ENCODE measurements at places on chromosomes 5 and 9. TPM values are rescaled to one million over a fixed set of nuclear protein-coding genes. Genes with fewer than 3 reads are reported as not detected.

DNA sequence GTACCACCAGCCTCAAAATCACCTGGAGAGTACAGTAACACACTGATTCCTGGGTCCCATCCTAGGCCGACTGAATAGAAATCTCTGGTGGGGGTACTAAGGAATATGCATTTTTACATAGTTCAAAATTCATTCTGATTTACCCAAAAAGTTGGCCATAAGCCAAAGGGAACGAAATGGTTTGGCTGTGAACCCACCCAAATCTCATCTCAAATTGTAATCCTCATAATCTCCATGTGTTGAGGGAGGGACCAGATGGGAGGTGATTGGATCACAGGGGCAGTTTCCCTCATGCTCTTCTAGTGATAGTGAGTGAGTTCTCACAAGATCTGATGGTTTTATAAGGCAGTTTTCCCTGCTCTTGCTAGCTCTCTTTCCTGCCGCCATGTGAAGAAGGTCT is 31.1 kb downstream of the MEGF9 start:
- H3K36me3 ChIP-seq = no peaks in the 10 kb centered on the region
- no peak for ATAC-seq

- H3K4me3 ChIP-seq = no peak overlapping the region
- H3K27ac ChIP-seq = peak overlapping the region; percentile 6
- H3K27me3 ChIP-seq = no peaks in the 10 kb centered on the region
- H3K36me3 ChIP-seq = no peaks in the 10 kb centered on the region
Measured at GRCh38 chr9:70485273-70485858, 70.9 kb upstream of the KLF9 start.

PLEKHG4B gene
- total RNA-seq = not detected

DNA sequence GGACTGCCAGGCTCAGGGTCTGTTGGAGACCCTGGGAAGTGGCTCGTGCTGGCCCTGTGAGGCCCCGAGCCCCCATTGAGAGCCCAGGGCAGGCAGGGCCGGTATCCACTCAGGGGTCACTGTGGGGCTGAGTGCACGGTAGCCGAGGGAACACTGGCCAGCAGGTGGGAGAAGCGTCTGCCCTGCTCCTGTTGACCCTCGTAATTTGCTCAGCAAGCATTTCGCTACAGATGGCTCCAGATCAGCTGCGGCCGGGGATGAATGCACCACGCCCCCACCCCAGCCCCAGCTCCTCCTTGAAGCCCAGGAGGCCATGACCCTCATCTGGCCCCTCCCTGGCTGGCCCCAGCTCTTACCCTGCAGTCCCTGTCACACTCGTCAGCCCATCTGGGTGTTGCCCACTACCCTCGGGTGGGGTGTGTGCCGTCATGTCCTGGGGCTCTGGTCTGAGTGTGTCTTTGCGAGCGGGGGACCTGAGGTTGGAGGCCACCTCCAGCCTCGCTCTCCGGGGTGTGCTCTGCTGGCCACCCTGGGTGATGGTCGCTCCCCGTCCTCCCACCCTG is 6.1 kb upstream of the NRARP start:
- no peak overlapping the region for H3K4me3 ChIP-seq
- H3K27me3 ChIP-seq = peaks cover 76% of the 10 kb centered on the region
- H3K27ac ChIP-seq = no peak overlapping the region
- H3K36me3 ChIP-seq = no peaks in the 10 kb centered on the region

WDR5 gene
- total RNA-seq = 16.4 TPM

IER5L gene
- total RNA-seq = 7.4 TPM

GHR gene
- total RNA-seq = 6.8 TPM

DNA sequence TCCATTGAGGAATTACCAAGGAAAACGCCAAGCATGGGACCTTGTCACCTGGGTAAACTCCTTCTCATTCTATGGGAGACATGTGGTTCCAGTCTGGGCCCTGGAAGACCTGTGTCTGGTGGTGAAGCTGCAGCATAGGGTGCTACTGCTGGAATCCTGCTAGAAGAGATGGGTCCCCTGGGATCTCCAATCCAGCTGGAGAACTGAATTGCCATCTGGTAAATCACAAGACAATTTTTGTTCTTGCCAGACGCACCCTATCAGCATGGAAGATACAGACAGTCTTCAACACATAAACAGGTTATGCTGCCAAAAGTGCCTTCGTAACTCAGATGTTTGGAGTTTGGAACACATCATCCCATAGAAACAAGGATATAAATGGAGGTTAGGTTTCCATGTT is 424.0 kb upstream of the BRINP1 start:
- H3K27me3 ChIP-seq = no peaks in the 10 kb centered on the region
- no peak for ATAC-seq
- H3K27ac ChIP-seq = no peak overlapping the region
- H3K4me3 ChIP-seq = no peak overlapping the region
- no peaks in the 10 kb centered on the region for H3K36me3 ChIP-seq

DNA sequence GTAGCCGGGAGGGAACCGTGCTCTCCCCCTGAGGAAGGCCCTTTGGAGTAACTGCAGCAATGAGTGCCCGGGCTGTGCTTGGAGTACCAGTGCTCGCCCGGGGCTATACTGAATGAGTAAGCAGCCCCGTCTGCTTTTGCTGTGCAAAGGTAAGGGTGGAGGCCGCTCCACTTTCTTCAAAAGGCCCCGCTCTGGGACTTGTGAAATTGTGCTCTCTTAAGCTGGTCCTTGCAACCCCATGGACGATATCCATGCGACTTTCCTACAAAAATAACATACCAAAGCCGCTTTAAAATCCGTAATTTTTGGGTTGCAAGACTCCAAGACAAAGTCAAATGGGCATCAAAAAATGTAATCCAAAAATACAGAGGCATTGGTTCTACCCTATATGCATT is 578 bp upstream of the TNFAIP8 start:
- peak overlapping the region; percentile 57 for H3K4me3 ChIP-seq
- H3K4me1 ChIP-seq = no peaks in the 10 kb centered on the region
- ATAC-seq = no peak
- no peaks in the 10 kb centered on the region for H3K36me3 ChIP-seq
- H3K27ac ChIP-seq = peak overlapping the region; percentile 84

- no peaks in the 10 kb centered on the region for H3K4me1 ChIP-seq
- no peaks in the 10 kb centered on the region for H3K36me3 ChIP-seq
- H3K27me3 ChIP-seq = no peaks in the 10 kb centered on the region
- no peak overlapping the region for H3K27ac ChIP-seq
- H3K4me3 ChIP-seq = no peak overlapping the region
- ATAC-seq = peak; percentile 19
Measured at GRCh38 chr5:38707352-38708210, 138.2 kb upstream of the OSMR start.

DNA sequence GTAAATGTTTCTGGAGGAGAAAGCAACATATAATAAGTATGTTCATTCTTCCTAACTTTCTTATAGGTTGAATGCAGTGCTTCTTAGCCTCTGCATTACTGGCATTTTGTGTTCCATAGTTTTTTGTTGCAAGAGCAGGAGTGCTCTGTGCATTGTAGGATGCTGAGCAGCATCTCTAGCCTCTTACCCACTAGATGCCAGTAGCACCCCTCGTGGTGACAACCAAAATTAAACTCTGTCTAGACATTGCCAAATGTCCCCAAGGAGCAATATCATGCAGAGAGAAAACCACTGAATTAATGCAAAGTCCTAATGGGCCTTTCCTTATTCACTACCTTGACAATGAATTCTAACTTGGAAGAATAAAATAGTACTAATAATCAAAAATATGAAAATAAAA is 147.0 kb downstream of the GLIS3 start:
- no peak for ATAC-seq
- H3K27ac ChIP-seq = no peak overlapping the region
- no peak overlapping the region for H3K4me3 ChIP-seq
- H3K36me3 ChIP-seq = no peaks in the 10 kb centered on the region

DNA sequence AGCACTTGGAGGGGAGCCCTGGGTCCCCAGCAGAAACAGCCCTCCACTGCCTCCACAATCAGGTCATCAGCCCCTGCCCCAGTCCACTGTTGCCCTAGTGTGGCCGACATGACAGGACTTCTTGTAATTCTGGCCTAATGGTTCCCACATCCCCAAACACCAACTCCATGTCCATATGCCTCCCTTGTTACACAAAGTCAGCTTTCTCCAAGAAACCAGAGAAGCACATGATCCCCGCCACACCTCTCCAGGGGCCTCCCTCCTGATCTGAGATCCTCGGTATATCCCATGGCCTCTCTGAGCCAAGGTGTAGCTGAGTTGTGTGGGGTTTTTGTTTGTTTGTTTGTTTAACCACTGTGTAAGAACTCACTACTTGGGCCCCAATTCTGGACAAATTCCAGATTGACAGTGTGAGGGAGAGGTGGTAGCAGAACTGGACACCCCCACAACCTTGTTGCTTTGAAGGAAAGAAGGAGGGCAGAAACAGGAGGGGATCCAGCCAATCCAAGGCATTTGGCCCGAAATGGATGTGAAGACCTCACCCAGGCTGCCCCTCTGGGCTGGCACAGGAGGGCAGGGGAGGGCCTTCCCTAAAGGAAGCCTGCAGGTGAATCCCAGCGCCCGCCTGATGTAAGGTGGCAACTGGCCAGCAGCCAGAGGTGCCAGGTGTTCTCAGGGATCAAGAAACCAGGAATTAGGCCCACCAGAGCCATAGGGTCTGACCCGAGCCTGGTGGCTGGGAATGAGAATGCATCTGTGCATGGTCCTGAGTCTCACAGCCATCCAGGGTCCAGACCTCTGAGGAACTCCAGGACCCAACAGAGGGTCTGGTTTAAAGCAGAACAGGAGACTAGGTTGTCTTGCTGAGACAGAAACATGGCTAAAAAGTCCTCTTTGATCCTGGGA is 13.4 kb downstream of the IRF1 start:
- peak overlapping the region; percentile 71 for H3K27ac ChIP-seq
- no peaks in the 10 kb centered on the region for H3K4me1 ChIP-seq
- no peaks in the 10 kb centered on the region for H3K27me3 ChIP-seq
- no peak overlapping the region for H3K4me3 ChIP-seq

HAVCR2 gene
- total RNA-seq = 6.4 TPM

Data from gastroesophageal sphincter (tissue), 4 donors.